ENCODE measurements at places on chromosomes 13 and 19.

DNA sequence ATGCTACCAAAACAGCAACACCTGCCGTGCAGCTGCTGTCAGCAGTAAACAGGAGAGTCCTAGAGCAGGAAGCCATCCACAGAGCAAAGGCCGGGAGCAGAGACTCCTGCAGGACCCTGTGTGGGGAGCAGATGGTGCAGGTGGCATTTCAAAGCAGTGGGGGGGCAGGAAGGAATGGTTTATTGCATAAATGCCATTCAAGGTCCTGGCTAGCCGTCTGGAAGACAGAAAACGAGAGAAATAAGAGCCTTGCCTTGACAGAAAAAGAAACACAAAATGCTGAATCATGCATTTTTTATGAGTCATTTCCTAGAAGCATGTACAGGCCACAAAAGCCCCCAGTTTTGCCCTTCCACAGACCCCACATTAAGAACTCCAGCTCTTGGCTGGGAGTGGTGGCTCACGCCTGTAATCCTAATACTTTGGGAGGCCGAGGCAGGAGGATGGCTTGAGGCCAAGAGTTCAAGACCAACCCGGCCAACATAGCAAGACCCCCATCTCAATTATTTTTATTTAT is 5.4 kb downstream of the RSPH6A start:
- no peak for DNase-seq

DNA sequence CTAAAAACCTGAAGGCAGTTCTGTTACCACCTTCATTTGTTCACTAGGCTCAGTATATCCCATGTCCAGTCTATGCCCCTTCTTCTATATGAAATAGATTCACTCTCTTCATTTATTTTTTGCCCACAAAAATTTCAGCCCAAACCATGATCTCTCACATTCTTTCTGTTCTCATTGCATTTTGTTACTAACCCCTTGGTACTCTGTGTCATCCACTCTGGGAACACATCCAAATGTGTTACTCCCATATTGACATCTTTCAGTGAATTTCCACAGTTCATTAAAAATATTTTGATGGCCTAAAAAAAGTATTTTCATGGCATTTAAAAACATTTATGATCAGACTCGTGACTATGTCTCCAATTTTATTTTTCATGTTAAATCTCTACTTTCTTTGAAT is 378.9 kb downstream of the SLITRK1 start:
- DNase-seq = no peak

DNA sequence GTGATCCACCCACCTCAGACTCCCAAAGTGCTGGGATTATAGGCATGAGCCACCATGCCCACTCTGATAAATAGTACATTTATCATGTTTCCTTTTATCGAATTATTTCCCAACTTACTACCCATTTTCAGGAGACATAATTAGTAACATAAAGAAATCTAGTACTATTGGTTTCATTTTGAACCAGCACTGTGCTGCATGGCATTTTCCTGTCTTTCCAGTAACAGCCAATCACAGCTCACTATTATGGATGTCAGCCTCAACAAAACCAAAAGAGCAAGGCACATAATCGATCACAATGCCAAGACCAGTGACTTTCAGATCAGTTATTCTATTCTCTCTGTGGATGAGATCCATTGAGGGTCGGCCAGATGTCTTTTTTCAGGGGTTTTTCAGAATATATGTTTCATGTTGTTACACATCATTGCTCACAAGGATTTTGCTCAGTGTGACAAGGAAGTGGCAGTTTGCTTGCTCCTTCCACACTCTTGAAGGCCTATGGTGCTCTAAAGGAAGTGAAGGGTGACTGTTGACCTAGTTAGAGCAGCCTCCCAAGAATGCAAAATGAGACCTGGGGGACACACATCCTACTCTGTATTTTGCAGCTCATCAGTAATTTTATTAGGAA is 233.4 kb downstream of the KCNRG start:
- DNase-seq = no peak

DNA sequence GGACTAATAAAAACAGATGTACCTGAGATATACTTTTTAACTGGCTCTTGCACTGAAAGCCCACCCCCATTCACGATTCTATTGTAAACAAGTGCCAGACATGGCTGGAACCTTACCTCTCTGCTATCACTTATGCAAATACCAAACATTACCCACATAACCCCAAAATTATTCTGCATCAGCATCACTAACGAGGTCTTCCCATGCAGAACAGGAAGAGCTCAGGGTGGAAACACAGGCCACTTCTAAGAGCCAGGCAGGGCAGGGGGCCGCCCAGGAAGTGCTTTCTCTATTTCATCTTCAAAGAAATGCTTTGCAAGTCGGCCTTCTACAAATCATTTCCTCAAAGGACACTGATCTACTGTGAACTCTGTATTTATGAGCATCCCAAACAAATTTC is 7.3 kb downstream of the IRS2 start:
- no peak for DNase-seq

DNA sequence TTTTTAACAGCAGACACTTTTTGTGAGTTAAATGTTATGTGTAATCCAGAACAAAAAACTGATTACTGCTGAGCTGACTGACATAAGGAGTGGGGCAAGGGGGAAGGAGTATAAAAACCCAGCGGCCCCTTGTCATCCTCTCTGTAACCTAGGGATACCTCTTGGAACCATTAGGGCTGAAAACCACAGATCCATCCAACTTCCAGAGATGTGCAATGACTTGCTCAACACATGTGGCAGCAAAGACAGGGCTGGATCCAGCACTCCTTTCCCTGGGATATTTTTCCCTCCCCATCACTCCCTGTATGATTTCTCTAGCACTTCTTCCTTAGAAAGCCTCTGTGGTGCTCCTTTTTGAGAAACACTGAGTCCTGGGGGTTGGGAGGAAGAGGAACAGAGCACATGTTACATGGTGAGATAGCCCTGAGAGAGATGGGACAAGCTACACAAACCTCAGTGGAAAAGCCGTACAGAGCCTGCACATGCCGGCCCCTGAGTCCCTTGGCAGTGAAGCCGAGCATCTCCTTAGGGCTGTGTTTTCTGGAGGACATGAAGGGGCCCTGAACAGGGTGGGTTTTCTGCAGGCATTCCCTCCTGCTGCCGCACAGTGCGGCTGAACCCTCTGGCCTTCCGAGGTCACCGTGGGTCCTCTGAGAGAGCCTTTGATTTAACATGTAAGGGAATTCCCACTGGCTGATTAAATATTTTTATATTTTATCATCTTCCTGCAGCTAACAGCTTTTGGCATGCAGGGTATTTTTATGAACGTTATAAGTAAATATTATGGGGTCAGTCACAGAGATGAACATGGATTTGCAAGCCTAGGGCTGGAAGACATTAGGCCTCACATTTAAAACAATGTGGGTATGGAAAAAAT is 219.9 kb downstream of the COG6 start:
- DNase-seq = no peak

DNA sequence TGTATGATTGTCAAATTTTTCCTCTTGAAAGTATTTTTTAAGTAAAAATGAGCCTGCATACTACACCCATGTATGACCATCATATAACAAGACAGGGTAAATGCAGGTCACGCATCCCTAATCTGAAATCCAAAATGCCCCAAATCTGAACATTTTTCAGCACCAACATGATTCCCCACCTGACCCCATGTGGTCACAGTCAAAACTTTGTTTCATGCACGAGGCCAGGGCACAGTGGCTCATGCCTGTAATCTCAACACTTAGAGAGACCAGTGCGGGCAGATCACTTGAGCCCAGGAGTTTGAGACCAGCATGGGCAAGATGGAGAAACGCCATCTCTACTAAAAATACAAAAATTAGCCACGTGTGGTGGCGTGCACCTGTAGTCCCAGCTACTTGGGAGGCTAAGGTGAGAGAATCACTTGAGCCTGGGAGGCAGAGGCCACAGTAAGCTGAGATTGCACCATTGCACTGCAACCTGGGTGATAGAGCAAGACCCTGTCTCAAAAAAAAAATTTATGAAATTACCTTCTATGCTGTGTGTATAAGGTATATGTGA is 63.7 kb upstream of the NPAS1 start:
- no peak for DNase-seq

GRCh38 chr13:25276748-25277147 is 10.5 kb downstream of the MTMR6 start:
- no peak for DNase-seq

DNA sequence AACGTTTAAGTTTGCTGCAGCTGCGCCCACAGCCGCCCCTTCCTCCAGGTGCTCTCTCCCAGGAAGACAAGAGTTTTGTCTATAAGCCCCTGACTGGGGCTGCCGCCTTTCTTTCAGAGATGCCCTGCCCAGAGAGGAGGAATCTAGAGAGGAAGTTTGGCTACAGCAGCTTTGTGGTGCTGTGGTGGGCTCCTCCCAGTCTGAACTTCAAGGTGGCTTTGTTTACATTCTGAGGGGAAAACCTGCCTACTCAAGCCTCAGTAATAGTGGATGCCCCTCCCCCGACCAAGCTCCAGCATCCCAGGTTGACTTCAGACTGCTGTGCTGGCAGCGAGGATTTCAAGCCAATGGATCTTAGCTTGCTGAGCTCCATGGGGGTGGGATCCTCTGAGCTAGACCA is 6.4 kb upstream of the ERICH6B start:
- no peak for DNase-seq

GRCh38 chr13:58085819-58086218 is 454.3 kb downstream of the PCDH17 start:
- no peak for DNase-seq

DNA sequence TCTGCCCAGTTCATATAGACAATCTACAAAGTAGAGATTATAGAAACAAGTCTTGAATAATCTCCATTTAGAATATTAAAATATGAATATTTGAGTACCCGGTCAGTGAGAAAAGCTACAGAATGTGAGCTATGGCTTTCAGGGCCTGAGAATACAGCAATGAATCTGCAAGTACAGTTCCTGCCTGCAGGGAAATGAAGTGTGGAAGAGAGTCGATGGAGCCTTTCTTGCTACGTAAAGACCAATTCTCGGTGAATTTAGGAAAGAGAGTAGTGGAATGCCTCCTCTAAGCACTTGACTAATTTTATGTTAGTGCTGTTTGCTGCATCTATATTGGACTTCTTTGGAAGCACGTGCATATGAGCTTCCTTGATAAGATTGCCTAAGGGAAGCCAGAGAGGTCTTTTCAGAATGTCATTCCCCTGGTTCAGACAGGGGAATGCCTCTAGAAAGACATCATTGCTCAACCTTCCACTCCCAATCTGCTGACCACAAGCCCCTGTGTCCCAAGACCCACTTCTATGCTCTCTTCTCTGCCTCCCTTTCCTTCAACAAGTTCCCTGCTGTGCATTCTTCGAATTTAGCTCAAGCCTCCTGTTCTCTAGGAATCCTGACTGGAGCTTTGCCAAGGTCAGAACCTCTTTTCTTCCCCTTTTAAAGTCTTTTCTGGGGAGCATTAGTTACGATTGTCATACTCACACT is 41.9 kb downstream of the GPC6 start:
- DNase-seq = no peak
